ENCODE measurements at places on chromosomes 11 and 22. TPM values are rescaled to one million over a fixed set of nuclear protein-coding genes. Genes with fewer than 3 reads are reported as not detected.

The MS4A1 gene
- not detected for total RNA-seq

The LRRC75B gene
- total RNA-seq = 5.2 TPM

The DDTL gene
- total RNA-seq = 0.76 TPM

The PAMR1 gene
- total RNA-seq = 74.1 TPM

The DRD2 gene
- not detected for total RNA-seq

The HBB gene
- not detected for total RNA-seq

The DNAJB7 gene
- total RNA-seq = not detected

The FOSL1 gene
- 9.8 TPM for total RNA-seq

The LMF2 gene
- total RNA-seq = 74.5 TPM

The SMC1B gene
- not detected for total RNA-seq

The PLEKHA7 gene
- total RNA-seq = 0.39 TPM

The SBF1 gene
- 88.6 TPM for total RNA-seq

The OR2AG1 gene
- not detected for total RNA-seq

The VSIG2 gene
- total RNA-seq = not detected

The AQP11 gene
- 3.0 TPM for total RNA-seq

The ZNF280B gene
- 0.13 TPM for total RNA-seq

The MIF gene
- total RNA-seq = 361 TPM

The TBC1D10A gene
- total RNA-seq = 13.7 TPM

The ARHGEF17 gene
- total RNA-seq = 90.2 TPM

The RIBC2 gene
- total RNA-seq = 0.46 TPM

The CCDC116 gene
- 0.20 TPM for total RNA-seq

The TMEM132A gene
- total RNA-seq = 41.5 TPM

The CELSR1 gene
- 2.0 TPM for total RNA-seq

The SYCE3 gene
- total RNA-seq = not detected

The BIRC3 gene
- 2.5 TPM for total RNA-seq

The NEAT1 gene
- 515 TPM for total RNA-seq

The BRSK2 gene
- 0.46 TPM for total RNA-seq

The MRGPRE gene
- total RNA-seq = 0.20 TPM

The LARGE1 gene
- 23.9 TPM for total RNA-seq

The INS gene
- not detected for total RNA-seq

The MISFA gene
- total RNA-seq = 0.52 TPM

The ZP1 gene
- 0.98 TPM for total RNA-seq

The IGF2 gene
- total RNA-seq = 0.10 TPM

The FXYD2 gene
- total RNA-seq = not detected

The TMPRSS4 gene
- total RNA-seq = not detected

The FGF19 gene
- total RNA-seq = not detected

The OR52H1 gene
- total RNA-seq = 0.91 TPM

The KRTAP5-2 gene
- not detected for total RNA-seq

The OR8G5 gene
- total RNA-seq = not detected

The RNF26 gene
- 15.6 TPM for total RNA-seq

The MRGPRX4 gene
- not detected for total RNA-seq
